ENCODE measurements at places on chromosomes 12 and 14.

GRCh38 chr12:96824074-96824837, 82.8 kb upstream of the NEDD1 start:
- no peak for DNase-seq

- no peak for DNase-seq
Measured at GRCh38 chr14:55897031-55897430, 221.2 kb upstream of the PELI2 start.

DNA sequence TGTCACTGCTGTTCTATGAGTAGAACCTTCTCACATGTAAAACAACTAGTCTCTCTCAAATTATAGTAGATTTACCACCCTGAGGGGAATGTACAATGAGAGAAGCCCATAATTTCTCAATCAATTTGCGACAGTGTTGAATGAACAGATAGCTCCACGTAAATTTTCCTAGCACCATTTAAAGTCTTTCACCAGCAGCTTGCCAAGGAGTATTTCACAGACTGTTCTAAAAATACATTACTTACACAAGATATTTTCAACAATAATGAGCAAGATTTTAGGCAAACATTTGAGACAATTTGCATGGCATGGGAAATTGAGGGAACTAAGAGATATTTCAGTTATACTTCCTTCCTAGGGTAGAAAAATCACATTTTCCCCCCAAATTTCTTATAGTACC, 151.6 kb downstream of the KICS2 start:
- no peak for DNase-seq

- DNase-seq: no peak
Measured at GRCh38 chr12:122142857-122143256, 31.2 kb downstream of the IL31 start.

- no peak for DNase-seq
Measured at GRCh38 chr12:102503056-102503681, 22.8 kb upstream of the IGF1 start.

- DNase-seq: no peak
Measured at GRCh38 chr14:102222751-102223150, 82.2 kb downstream of the MOK start.

DNA sequence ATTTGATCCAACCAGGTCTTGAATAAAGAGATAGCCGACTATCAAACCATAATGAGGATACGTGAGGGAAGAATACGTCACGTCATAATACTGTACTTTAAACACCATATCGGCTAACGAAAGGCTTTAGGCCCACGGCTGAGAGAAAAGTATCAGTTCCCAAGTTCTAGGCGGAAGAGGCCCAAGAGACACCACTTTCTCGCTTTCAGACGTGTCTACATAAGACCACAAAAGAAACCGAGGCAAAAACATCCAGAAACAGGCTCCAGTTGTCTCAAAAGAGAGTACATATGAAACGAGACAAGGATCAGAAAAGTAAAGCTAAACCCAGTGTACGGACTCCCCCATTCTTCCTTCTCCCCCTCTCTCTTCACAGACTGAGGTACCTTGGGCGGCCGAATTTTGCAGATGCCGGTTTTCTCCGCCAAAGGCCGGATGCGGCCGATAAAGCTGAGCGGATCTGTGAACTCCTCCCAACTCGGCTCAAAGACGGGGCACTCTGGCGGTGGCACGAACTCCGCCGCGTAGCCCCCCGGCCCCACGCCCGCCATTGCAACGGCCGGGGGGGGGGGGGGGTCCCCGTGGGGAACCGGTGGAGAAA, 479 bp downstream of the KDM5A start:
- DNase-seq: no peak

- peak; percentile 6 for DNase-seq
Measured at GRCh38 chr12:48105321-48105866, 485 bp downstream of the SENP1 start.

DNA sequence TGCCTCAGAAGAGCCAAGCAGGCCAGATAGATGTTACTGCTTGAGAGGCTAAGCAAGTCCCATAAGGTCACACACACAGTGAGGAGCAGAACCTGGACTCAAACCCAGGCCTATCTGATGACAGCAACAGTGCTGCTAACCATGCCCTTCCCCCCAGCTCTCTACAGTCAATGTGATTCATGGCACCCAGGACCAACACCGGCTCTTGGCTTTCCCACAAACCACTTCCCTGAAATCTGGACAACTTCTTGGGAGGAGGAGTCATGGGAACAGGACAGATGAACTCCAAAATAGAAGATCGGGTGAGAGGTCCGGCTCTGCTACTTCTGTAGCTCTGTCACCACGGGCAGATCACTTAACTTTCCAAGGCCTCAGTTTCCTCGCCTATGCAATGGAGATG, 716 bp upstream of the PTGDR start:
- DNase-seq: no peak

DNA sequence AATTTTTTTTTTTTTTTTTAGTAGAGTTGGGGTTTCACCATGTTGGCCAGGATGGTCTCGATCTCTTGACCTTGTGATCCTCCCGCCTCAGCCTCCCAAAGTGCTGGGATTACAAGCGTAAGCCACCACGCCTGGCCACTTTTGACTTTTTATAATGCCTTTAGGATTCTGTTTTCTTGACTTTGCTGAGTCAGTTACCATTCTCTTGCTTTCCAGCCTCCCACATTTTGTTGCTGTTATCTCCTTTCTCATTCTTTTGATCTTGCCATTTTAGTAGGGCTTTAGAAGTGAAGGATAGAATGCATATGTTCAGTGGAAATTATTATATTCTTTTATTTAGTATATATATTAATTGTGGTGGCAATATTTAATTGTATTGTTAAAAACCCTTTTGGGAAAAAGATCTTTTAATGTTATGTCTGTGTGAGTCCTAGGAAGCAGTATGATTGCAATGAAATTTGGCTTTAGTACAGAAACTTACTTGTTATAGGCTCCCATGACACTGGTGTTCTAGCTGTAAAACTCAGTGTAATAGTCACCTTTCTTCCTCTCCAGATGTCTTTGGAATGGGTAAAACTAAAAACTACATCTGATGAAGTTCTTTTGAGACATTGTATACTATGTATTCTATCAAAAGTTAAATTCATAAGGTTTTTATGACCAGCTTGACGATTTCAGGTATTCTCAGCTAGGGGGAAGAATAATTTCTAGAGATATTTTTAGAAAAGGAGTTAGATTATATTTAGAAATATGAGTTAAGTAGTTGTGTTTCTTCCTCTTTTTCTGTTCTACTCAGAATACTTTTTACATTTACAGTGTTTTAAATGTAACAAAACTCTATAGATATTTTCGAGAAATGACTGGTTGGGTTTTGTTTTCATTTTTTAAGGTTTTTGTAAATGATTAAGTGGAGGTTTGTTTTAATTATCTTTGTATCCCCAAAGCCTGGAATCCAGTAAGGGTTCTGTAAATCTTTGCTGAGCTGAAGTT, 74.7 kb downstream of the APAF1 start:
- no peak for DNase-seq

DNA sequence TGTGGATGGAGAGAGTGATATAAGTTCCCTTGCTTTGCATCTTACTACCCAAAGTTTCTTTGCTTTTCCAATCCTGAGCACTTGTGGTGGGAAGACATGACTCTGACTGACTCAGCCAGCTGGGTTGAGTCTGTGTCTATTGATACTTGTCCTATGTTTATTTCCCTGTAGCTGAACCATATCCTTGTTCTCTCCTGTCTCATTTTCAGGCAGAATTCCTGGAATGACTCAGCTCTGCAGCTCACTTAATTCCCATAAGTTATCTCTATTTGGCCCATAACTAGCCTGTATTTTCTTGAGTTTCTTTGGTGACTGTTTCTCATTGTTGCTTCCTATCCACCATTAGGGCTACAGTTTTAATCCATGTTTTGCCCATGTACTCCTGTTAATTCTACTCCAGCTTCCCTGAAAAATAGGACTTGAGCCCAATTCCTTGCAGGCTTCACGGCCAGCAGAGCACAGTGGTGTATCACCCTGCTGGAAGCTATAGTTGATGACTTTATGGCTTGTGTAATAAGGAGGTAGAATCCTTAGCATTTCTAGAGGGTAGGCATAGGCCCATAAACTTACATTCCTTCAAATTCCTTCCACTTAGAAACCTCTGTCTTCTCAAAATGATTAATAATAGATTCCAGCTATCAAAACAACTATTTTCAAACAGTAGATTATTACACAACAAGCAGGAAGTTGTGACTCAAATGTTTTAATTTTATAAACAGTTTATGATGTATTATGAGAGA, 183.1 kb downstream of the TMTC3 start:
- DNase-seq: no peak

GRCh38 chr12:104462931-104463339, 6.2 kb downstream of the CHST11 start:
- no peak for DNase-seq

All from NCI-H2227 treated with DMSO at 0.1 percent for 48 hours (cell line).